Fibroblast of lung (primary cell): ENCODE measurements at places on chromosomes 13 and 19.

DNA sequence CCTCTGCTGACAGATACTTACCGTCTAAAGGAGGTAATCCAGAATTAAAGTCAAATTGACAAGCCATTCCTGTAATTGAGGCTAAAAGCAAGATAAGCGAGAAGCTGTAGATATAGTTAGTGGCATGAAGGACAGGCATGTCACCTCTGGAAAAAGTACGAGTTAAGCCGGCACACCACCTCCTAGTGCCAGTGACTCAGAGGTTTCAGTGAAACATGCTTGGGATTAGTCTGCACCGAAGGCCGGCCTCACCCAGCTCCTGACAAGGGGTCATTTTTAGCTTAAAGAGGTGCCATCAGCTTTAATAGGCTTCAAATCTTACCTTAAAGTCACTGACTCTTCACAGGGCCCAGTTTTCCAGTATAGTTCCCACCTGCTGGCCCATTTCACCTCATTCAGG, 838.0 kb downstream of the UQCRFS1 start:
- DNase-seq = no peak

DNA sequence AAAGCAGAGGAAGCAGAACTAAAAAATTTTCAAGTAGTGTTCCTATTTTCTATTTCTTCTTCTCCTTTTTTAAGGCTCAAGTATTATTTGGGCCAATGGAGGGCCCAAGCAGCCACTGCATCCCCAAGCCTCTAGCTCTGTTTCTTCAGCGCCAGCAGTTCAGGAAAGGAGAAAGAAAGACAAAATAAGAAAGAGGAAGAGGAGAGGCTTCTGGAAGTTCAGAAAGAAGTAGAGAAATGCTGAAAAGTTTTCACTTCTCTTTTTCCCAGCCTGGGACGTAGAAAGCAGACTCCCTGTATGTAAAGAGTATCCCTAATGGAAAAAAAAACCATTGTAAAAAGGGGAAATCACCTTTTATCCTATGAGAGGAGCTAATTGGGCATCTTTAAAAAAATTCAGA, 165.5 kb upstream of the KLF12 start:
- DNase-seq = no peak

GRCh38 chr13:102928941-102929675, 83.3 kb downstream of the ERCC5 start:
- DNase-seq = no peak

- DNase-seq = no peak
These were observed 516 bp downstream of the ZNF175 start for GRCh38 chr19:51571599-51571998.

- DNase-seq = peak; percentile 82
These were observed 90.2 kb upstream of the RNF113B start for GRCh38 chr13:98267080-98267912.

GRCh38 chr13:83796364-83796763, 85.9 kb downstream of the SLITRK1 start:
- DNase-seq = no peak

DNA sequence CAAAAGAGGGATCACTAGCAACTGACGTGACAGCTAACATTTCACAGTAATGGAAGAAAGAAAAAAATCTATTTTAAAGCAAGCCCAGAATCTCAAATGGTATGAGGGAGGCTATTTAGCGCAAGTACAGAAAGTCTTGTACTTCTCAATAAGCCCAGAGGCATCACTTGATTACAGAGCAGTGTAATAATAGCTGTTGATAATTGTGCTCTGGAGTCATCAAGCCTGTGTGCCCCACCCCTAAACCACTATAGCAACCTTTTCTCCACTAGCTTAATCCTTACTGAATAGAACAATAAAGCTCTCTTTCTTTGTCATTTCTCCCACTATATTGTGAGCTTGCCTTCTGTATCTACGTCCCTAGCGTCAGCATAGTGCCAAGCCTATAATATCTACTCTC, 56.6 kb downstream of the FREM2 start:
- DNase-seq = no peak

- DNase-seq = no peak
These were observed 90.7 kb downstream of the GNG7 start for GRCh38 chr19:2611483-2612464.

DNA sequence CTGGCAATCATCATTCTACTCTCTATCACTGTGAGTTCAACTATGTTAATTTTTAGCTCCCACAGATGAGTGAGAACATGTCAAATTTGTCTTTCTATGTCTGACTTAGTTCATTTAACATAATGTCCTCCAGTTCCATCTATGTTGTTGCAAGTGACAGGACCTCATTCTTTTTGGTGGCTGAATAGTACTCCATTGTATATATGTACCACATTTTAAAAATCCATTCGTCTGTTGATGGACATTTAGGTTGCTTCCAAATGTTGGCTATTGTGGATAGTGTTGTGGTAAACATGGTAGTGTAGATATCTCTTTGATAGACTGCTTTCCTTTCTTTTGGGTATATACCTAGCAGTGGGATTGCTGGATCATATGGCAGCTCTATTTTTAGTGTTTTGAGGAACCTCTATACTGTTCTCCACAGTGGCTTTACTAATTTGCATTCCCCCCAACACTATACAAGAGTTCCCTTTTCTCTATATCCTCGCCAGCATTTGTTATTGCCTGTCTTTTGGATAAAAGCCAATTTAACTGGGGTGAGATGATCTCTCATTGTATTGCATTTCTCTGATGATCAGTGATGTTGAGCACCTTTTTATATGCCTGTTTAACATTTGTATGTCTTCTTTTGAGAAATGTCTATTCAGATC, 124.1 kb downstream of the PCCA start:
- DNase-seq = no peak

DNA sequence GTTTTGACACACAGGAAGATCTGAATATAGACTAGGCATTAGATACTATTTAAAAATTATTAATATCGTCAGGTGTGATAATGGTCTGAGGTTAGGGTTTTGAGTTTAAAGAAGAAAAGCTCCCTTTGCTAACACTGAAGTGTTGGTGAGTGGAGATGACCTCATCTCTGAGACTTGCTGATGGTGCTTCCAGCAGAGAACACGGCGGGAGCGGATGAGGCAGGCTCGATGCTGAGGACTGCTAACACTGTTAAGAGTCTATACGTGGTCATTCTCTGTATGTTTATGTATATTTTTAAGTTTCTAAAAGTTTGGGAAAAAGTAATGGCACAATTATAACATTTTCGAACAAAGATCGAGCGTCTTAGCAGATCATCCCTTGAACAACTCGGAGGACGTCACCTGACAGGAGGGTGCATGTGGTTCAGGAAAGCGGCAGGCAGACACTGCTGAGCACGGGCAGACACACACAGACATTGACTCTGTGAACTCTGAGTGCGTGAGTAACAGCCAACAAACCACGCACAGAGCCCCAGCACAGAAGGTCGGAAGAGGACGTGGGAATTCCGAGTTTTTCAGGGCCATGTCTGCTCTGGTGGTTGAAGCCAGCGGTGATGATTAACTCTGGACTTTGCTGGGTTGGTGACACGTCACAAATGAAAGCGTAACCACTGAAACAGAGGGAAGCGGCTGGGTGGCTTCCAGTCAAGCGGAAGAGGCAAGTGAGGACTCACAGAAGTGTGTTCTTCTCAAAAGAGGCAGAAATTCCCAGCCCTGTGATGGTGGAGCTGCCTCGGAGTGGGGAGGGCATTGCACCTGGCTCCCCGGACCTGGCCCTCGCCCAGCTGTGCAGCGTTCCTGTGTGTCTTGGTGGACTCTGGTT, 91.9 kb upstream of the TEX29 start:
- peak; percentile 93 for DNase-seq

- DNase-seq = no peak
These were observed 284.4 kb downstream of the ZNF536 start for GRCh38 chr19:30656520-30657100.

GRCh38 chr19:13033244-13033643, 38.0 kb downstream of the NFIX start:
- no peak for DNase-seq

- peak; percentile 16 for DNase-seq
These were observed 287.5 kb downstream of the ATP8A2 start for GRCh38 chr13:25659091-25659795.

DNA sequence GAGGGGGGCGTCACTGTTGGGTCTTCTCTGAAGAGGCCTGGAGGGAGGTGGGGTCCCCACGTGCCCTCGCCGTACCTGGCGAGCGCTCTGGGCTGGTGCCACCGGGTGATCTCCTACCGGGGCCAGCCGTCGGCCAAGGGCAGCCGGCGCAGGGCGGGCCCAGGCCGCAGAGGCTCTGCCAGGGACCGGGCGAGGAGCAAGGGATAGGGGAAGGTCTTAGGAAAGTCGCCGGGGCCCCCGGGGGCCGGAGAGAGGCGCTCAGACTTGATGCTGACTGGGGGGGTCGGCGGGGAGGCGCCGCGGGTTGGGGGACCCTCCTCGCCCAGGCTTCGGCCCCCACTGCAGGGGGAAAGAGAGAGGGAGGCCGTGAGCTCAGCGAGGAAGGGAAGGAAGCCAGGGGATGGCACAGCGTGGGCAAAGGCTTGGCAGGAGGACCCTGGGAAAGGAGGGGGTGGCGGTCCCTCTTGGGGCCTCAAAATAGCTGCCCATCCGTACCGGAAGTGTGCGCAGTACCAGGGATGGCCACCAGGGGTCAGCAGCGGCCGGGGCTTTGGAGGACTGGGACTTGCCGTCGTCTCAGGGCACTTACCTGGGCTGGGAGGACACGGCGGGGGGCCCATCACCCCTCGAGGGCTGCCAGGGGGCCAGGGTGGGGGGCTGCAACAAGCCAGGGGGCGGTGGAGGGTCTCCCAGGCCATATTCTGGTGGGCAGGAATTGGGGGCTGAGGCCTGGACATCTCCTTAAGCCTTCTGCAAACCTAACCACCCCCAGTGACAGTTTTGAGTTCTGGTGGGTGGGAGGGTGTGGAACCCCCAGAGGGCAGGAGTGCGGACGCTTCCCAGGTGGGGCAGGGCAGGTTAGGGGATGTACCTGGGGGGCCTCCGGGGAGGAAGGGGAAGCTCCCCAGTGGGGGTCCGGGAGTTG, 7.7 kb upstream of the TMEM161A start:
- DNase-seq = peak; percentile 49

- no peak for DNase-seq
These were observed 44.0 kb downstream of the WDFY2 start for GRCh38 chr13:51628059-51628852.

GRCh38 chr19:35790981-35791813, 15.8 kb downstream of the ARHGAP33 start:
- no peak for DNase-seq

DNA sequence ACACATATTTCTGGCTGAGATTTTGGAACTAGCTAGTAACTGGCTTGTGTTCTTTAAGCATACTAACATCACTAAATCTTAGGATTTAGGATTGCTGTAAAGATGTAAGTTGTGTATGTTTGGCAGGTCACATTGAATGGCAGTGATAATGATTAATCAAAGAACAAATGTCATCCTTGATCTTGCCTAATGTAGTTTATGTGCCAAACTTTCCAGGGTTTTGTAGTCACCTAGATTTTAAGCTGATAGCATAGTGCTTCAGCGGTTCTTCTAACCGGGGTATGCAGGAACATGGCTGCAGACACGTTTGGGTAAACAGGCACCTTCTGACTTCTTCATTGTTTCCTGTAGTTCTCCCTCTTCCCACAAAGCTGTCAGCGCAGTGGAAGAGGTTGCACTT, 9.7 kb downstream of the CLN5 start:
- DNase-seq = no peak

- no peak for DNase-seq
These were observed 49.4 kb upstream of the SPRY2 start for GRCh38 chr13:80390338-80390737.

DNA sequence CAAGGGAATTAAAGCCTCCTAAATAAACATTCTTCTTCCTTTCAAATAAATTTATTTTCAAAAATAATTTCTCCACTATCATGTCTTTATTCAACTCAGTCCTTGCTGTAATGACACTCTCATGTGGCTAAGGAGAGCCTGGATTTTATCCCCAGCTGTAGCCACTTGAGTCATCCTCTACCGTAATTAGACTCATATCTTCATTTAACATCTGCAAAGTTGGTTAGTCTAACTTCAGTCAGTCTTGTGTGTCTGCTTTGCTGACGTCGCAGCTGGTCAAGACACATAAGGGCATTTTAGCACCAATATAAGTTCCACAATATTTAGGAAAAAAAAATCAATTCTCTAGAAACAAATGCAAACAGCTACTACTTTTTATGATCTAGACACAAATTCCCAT, 776.4 kb upstream of the ATXN8OS start:
- DNase-seq = peak; percentile 14

- DNase-seq = no peak
These were observed 572.5 kb downstream of the OLFM4 start for GRCh38 chr13:53601113-53601512.

GRCh38 chr13:85626603-85627002, 172.6 kb downstream of the SLITRK6 start:
- no peak for DNase-seq

DNA sequence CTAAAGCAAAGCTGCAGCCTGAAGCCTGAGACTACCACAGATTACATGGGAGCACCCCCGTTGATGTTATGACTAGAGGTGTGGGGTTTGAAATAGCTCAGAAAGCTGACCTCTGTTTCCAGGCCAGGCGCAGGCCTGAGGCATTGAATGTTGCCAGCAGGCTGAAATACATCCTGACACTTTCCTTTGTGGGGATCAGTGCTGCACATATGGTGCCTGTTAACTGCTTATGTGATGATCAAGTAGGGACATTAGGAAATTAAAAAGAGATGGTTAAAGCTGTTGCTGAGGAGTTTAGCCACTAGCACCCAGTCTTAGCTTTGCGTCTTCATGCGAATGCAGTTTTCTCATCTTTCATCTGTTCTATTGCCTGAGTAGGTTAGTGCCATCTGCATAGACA, 83.2 kb downstream of the CCNA1 start:
- no peak for DNase-seq
